ENCODE measurements at places on chromosomes 13 and 19. TPM values are rescaled to one million over a fixed set of nuclear protein-coding genes. Genes with fewer than 3 reads are reported as not detected.
A peak's percentile ranks its signal among the peaks of the same experiment; 100 is the strongest.

GEMIN7 gene
- total RNA-seq: 37.9 TPM

DNA sequence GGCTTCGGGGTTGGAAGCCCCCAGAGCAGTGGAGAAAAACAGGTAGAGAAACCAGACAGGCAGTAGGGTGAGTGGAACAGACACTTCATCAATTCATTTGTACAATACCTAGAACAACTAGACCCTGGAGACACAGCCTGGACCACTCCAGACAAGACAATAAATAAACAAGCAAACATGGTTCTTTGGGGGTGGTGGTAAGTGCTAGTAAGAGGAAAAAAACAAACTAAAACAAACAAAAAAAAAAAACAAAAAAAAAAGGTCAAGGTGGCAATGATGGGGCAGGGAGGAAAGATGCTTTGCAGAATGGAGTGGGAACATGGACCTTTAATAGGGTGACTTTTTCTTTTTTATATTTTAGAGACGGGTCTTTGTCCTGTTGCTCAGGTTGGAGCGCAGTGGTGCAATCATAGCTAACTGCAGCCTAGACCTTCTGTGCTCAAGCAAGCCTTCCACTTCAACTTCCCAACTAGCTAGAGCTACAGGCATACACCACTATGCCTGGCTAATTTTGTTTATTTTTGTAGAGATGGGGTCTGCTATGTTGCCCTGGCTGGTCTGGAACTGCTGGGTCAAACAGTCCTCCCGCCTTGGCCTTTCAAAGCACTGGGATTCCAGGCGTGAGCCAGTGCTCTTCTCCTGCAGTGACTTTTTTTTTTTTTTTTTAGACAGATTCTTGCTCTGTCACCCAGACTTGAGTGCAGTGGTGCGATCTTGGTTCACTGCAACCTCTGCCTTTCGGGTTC, 3.1 kb downstream of the JUNB start:
- no peaks in the 10 kb centered on the region for H3K27me3 ChIP-seq
- no peaks in the 10 kb centered on the region for H3K36me3 ChIP-seq
- DNase-seq: no peak
- peak overlapping the region; percentile 60 for H3K27ac ChIP-seq
- peak overlapping the region; percentile 80 for H3K4me3 ChIP-seq

GRCh38 chr13:105806628-105806920, 728.9 kb downstream of the EFNB2 start:
- H3K27me3 ChIP-seq: no peaks in the 10 kb centered on the region
- DNase-seq: no peak
- H3K36me3 ChIP-seq: no peaks in the 10 kb centered on the region
- H3K4me3 ChIP-seq: no peak overlapping the region
- H3K4me1 ChIP-seq: no peaks in the 10 kb centered on the region
- H3K27ac ChIP-seq: no peak overlapping the region

DNA sequence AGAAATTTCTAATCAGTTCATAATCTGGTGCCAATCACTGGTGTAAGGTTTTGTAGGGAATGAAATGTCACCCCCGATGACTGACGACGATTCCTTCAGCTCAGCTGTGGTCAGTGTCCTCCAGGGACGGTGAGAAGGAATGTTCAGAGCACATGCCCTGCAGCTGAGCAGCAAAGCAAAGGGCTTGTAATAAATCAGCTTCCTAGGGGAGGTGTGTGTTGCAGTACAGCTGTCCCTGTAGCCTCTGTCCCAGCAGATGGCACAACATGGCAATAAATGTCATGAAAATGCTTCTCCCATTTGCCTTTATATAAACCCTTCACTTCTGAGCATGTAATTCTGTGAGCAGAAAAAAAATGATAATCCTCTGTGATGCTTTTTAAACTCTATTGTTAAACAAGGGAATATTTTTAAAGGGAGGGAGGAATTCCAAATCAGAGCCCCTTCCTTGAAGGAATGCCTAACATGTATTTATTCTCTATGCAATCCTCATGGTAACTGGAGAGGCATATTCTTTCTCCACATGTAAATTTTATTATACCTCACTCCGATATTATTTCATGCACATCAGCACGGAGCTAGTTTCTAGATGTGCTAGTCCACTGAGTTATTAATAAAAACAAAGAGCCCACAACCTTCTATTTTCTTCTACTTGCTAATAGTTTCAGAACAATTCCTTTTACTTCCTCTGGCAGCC, 102.5 kb downstream of the FAM216B start:
- H3K4me3 ChIP-seq: no peak overlapping the region
- H3K4me1 ChIP-seq: peaks cover 15% of the 10 kb centered on the region
- DNase-seq: peak; percentile 85
- no peak overlapping the region for H3K27ac ChIP-seq
- H3K36me3 ChIP-seq: no peaks in the 10 kb centered on the region
- H3K27me3 ChIP-seq: no peaks in the 10 kb centered on the region

DNA sequence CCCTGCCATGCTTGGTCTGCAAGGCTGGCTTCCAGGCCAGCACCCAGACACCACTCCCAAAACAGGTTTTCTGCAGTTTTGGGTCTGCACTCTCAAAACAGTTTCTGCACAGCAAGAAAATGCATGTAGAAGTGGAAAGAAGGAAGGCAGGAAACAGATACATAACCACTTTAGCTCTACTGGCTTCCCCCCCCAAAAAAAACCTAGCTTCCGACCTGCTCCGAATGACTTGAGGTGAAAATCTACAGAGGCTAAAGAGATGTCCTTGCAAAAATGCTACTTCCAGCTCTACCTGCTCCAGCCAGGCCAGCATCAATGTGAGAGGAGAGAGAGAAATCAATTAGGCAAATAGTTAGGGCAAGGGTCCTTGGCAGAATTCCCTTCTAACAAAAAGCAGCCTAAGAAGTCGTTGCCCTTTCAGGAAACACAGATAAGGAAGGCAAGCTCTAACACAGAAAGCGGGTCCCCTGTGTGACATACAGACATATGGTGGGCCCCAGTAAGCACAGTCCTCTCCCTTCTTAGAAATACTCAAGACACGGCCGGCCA, 3.4 kb downstream of the C19orf12 start:
- no peak overlapping the region for H3K4me3 ChIP-seq
- H3K36me3 ChIP-seq: no peaks in the 10 kb centered on the region
- no peaks in the 10 kb centered on the region for H3K27me3 ChIP-seq
- DNase-seq: no peak

- peak; percentile 94 for DNase-seq
- no peaks in the 10 kb centered on the region for H3K36me3 ChIP-seq
- H3K27me3 ChIP-seq: no peaks in the 10 kb centered on the region
- 0 out of 2 replicates have a peak, but pooled peaks cover 2% of the 10 kb centered on the region for H3K4me1 ChIP-seq
Observed at GRCh38 chr19:12867120-12868099, 13.8 kb downstream of the DNASE2 start.

- H3K27ac ChIP-seq: no peak within 1 kb of the TSS
- H3K4me1 ChIP-seq: no peaks in the 10 kb centered on the region
- no peaks in the 10 kb centered on the region for H3K27me3 ChIP-seq
- H3K36me3 ChIP-seq: no peaks in the 10 kb centered on the region
- H3K4me3 ChIP-seq: no peak within 1 kb of the TSS
- no peak for DNase-seq
Observed at GRCh38 chr19:53824134-53824611, at the start of gene NLRP12. Gene NLRP12, minus strand, starts transcription at chr19:53824314. Its CDS starts 140 bp downstream, at chr19:53824174.

RGCC gene
- not detected for total RNA-seq

GRCh38 chr13:102978168-102978567, 88.0 kb downstream of the SLC10A2 start:
- H3K36me3 ChIP-seq: no peaks in the 10 kb centered on the region
- DNase-seq: no peak
- H3K27me3 ChIP-seq: no peaks in the 10 kb centered on the region
- H3K4me3 ChIP-seq: no peak overlapping the region
- no peak overlapping the region for H3K27ac ChIP-seq

GRCh38 chr19:19451429-19452242, 46.2 kb downstream of the GATAD2A start:
- no peak for DNase-seq
- peak overlapping the region; percentile 60 for H3K27ac ChIP-seq
- H3K4me3 ChIP-seq: no peak overlapping the region
- H3K36me3 ChIP-seq: no peaks in the 10 kb centered on the region
- H3K4me1 ChIP-seq: peaks cover 21% of the 10 kb centered on the region

- no peaks in the 10 kb centered on the region for H3K36me3 ChIP-seq
- H3K4me1 ChIP-seq: no peaks in the 10 kb centered on the region
- H3K27ac ChIP-seq: no peak overlapping the region
Observed at GRCh38 chr13:94435604-94436226, 43.8 kb downstream of the DCT start.
